ENCODE measurements at places on chromosomes 13 and 19.

DNA sequence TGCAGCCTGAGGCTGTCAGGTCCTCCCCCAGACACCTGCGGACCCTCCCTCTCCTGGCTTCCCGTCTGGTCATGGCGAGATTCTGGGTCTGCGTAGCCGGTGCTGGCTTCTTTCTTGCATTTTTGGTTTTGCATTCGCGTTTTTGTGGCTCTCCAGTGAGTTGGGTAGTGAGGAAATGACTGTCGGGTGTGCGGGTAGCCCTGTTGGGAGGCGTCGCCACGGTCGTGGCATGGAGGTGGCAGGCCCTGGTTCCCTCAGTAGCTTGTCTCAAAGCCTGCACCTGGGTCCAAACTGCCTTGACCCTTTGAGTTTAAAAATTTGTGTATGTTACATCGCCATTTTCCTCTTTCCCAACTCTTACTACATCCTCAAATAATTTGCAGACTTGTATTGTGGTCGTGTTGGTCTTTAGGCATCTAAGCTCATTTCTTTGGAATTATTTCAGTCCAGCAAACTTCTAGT lies 344 bp downstream of the NHLRC3 start:
- peak; percentile 43 for DNase-seq

- DNase-seq, result no peak
Measured at GRCh38 chr13:111131048-111131447, 15.9 kb downstream of the ARHGEF7 start.

GRCh38 chr13:36345438-36346221 lies 564 bp downstream of the SPART start:
- DNase-seq, result peak; percentile 84

DNA sequence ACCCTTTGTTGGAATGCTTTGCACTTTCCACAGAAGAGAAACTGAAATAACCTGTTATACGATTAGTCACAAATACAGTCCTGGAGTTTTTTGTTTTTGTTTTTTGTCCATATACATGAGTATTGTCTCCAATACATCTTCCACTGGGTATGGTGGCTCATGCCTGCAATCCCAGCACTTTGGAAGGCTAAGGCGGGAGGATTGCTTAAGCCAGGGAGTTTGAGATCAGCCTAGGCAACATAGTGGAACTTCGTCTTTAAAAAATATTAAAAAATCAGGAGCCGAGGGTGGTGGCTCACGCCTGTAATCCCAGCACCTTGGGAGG lies 25.0 kb downstream of the AP2S1 start:
- no peak for DNase-seq

- DNase-seq, result no peak
Measured at GRCh38 chr19:44748426-44749254, at the start of gene BCL3. BCL3 (plus strand) TSS chr19:44748708; CDS start chr19:44748791, 83 bp downstream.

DNA sequence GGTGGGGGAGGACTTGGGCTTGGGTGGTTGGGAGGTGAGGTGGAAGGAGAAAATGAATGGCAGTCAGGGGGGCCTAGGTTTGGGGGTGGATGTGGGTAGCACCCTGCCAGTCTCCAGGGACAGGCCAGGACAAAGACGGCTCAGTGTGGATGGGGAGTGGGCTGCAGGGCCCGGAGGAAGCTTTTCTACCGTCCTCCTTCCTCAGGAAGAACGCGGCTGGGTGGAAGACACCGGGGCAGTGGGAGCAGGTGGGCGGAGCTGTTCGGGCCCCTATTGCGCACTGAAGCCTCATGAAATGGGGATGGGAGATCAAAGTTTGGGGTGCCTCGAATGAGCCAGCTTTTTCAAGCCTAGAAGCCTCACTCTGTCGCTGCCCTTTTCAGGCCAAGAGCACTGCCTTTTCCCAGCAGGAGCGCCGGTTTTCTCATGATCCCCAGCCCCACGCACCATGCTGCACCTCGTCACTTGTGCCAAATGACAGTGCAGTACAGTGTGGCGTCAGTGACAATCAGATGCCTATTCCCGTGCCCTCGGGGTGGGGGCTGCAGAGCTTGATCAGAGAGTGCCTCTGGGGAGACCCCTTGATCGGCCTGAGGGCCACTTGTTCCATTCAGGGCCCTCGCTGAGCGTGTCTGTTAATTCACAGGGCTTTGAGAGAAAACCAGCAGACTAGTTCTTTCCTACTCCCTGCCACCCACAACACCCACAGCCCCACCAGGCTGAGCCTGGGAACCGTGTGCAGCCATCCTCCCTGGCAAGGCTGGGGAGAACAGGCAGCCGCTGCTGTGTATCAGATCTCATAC lies 1.5 kb downstream of the CALM3 start:
- DNase-seq, result peak; percentile 39

- no peak for DNase-seq
Measured at GRCh38 chr13:85615031-85615430, 184.2 kb downstream of the SLITRK6 start.

DNA sequence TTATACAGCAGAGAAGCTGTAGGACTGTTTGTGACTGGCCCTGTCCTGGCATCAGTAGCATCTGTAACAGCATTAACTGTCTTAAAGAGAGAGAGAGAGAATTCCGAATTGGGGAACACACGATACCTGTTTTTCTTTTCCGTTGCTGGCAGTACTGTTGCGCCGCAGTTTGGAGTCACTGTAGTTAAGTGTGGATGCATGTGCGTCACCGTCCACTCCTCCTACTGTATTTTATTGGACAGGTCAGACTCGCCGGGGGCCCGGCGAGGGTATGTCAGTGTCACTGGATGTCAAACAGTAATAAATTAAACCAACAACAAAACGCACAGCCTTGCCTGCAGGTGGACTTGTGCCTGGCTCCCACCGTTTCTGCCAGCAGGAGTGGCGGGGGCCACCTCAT lies 27.3 kb upstream of the LDLR start:
- no peak for DNase-seq

DNA sequence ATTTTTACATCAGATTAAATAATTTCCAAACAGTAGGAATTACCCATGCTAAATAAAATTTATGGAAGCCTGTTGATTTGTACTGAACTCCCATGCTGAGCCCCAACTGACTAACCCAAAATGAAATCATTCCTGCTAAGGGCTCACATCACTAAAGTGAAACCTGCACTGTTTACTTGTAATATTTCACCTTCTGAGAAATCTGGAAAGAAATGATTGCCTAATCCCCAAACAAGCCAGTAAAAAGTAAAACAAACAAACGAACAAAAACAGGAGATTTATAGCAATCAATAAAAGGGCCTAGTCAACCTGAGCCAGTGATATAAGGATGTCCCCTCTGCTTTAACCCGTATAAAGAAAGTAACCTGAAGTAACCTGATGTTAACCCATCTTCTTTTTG lies 1599.8 kb downstream of the OLFM4 start:
- DNase-seq, result no peak

- DNase-seq, result no peak
Measured at GRCh38 chr19:31334101-31334848, 15.0 kb downstream of the TSHZ3 start.

DNA sequence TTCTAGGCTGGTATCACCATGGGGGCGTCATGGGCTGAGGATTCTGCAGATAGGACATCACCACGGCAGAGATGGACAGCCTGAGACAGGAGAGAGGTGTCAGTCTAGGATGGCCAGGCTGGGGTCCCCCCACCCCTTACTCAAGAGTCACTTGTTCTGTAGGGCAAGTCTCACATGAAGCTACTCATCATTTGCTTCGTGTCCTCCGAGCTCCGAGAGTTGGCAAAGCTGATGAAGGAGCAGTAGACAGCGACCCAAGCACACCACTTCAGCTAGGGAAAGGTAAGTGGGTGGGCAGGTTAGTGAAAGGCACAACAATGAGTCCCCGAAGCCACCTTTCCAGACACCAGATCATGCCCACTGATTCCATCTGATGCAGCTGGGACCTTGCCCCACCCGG lies 1.7 kb downstream of the WDR83 start:
- DNase-seq, result no peak

- no peak for DNase-seq
Measured at GRCh38 chr13:25300861-25301346, 521 bp upstream of the NUP58 start.

DNA sequence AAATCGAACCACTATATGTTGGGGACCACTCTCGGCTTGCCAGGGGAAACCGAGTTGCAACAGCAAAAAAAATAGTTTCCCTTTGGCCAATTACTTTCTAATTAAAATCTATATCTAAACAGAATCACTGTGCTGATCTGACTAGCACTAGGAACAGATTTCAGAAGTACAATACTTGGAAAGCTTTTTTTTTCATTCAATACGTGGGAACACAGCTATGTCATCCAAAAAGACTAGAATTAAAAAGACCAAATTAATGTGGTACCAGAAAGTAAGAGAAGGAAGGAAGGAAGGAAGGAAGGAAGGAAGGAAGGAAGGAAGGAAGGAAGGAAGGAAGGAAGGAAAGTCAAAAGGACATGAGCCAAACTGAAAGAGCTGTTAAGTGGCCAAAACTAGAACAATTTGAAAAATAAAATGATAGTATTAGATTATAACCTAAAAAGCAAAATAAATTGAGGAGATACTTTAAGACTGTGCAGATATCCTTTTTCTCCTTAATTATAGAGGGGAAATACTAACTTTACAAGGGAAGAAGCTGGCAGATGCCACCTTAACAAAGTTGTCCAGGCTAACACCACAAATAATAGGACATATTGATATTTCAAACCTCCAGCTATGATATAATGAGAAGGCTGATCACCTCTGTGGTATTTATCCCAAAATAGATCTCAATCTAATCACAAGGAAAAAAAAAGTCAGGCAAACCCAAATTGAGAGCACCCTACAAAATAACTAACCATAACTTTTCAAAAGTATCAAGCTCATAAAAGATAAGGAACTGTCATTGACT lies 63.9 kb downstream of the DIAPH3 start:
- DNase-seq, result no peak

- DNase-seq, result no peak
Measured at GRCh38 chr13:92488249-92488852, 738.3 kb upstream of the GPC6 start.

DNA sequence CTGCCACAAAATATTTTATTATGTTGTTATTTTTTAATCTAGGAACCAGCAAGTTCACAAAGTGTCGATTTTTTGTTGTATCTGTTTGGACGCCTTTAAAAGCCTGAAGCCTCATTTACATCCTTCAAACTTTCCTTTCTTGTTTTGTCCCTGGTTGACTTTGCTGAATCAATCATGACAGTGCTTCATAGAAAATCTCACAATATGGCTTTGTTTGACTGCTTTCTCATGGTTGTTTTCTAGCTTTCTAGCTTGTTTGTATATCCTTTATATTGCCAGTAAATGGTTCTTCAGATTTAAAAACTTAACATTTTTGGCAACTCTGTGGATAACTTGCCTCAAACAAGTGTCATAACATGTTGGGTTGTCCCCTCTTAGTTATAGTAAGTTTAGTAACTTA lies 84.1 kb upstream of the ATXN8OS start:
- DNase-seq, result no peak

DNA sequence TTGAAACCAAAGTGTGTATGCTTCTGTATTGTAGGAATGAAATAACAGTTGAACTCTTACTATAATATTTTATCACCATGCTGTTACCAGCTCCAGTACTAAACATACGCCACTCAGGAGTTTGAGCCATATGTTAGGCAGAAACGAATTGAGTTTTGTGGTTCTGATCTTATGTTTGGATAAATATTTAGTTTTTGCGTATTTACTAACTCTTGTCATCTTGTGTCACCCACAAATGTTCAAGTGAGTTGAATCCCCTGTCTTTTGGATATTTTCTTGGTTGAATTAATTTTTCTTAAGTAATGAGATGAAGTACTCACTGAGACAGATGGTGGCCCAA lies 1.5 kb downstream of the FNDC3A start:
- peak; percentile 44 for DNase-seq

- DNase-seq, result no peak
Measured at GRCh38 chr19:43664018-43664417, 6.0 kb downstream of the PLAUR start.

GRCh38 chr19:33407140-33407551 lies 33.6 kb downstream of the CEBPG start:
- no peak for DNase-seq

- peak; percentile 74 for DNase-seq
Measured at GRCh38 chr13:25018729-25019115, 77.2 kb upstream of the PABPC3 start.

GRCh38 chr13:98324105-98324504 lies 147.0 kb upstream of the RNF113B start:
- no peak for DNase-seq

GRCh38 chr19:13864046-13864666 lies 12.8 kb upstream of the NANOS3 start:
- DNase-seq, result no peak

- no peak for DNase-seq
Measured at GRCh38 chr13:94109715-94110374, 369.6 kb downstream of the DCT start.

GRCh38 chr13:67119481-67119894 lies 110.6 kb downstream of the PCDH9 start:
- DNase-seq, result no peak

- peak; percentile 27 for DNase-seq
Measured at GRCh38 chr19:47331931-47332547, at the start of gene C5AR2. C5AR2 (plus strand) TSS chr19:47332175; CDS start chr19:47340800, 8,625 bp downstream.

DNA sequence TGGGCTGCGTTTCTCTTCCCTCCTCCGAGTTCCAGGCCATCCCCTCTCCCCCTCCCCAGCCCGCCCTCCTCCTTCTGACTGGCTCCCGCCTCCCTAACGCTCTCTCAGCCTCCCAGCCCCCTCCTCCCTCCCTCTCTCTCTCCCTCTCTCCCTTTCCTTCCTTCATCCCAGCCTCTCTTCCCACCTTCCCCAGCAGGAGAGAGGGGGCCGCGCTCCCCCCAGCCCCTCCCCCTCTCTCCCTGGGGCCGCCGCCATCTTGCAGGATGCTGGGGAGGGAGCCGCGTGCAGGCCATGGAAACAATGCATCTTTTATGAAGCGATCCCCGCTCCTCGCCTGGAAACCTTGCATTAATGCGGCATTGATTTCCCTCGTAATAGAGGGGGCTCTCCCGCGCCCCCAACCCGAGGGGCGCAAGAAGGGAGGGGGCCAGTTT lies 42.6 kb upstream of the ADGRL1 start:
- DNase-seq, result no peak

GRCh38 chr13:47241446-47241845 lies 344.6 kb upstream of the HTR2A start:
- DNase-seq, result no peak

- no peak for DNase-seq
Measured at GRCh38 chr13:33277946-33278345, 7.6 kb downstream of the STARD13 start.

DNA sequence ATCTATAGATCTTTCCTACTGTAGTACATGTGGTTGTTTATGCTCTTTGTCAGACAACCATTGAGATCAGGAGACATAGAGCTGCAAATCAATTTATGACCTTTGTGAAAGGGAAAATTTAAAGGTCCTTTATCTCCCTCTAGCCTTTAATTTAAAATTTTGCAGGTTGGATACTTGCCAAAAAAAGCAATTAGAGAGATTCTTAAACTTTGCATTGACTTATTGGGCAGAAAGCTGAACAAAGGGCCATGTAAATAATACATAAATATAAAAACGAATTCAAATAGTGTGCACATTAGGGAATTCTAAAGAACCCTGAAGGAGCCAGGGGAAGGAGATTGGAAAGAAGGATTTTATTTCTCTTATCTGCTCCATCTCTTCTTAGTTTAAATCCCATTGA lies 22.0 kb upstream of the RB1 start:
- DNase-seq, result peak; percentile 22
